ENCODE measurements at places on chromosomes 13 and 19. TPM values are rescaled to one million over a fixed set of nuclear protein-coding genes. Genes with fewer than 3 reads are reported as not detected.

The EID2 gene
- 30.8 TPM for total RNA-seq

The EDNRB gene
- total RNA-seq = 26.8 TPM

The ZNF761 gene
- 10.0 TPM for total RNA-seq

The RFXANK gene
- total RNA-seq = 111 TPM

The LILRB1 gene
- total RNA-seq = not detected

The ZNF492 gene
- not detected for total RNA-seq

The MYH14 gene
- total RNA-seq = 4.0 TPM

The MUC16 gene
- total RNA-seq = not detected

The HPN gene
- total RNA-seq = 0.27 TPM

The STARD13 gene
- 23.6 TPM for total RNA-seq

The DHPS gene
- 106 TPM for total RNA-seq

The URAD gene
- total RNA-seq = not detected

The SLC7A10 gene
- total RNA-seq = 1.4 TPM

DNA sequence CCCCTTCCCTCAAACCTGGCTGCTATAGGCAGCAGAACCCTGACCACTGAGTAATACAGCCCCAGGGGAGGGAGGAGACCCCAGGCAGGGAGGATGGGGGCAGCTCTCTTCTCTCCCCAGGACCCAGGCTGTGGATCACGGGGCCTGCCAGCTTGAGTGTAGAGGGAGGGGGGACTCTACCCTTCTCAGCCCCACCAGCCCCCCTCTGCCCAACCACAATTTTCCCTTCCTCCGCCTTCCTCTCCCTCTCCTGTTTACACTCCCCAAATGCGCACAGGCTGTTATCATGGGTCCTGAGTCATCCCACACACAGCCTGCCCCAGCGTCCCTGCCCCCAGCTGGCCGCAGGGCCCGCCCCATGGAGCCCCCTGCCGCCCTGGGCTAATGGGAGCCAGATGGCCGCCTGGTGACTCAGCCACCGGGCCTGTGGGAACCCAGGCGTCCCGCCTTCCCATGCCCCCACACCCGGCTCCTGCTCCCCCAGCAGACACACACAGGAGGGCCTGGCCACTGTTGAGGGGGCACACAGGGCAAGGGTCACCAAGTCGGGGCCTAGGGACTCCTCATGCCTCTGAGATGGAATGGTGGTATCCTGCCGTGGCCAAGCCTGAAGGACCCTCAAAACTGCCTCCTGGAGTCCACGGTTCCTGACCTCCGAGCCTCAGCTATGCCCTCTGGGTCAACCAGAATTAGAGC lies 13.6 kb downstream of the CCDC97 start:
- H3K4me3 ChIP-seq = no peak overlapping the region
- peaks cover 54% of the 10 kb centered on the region for H3K4me1 ChIP-seq
- H3K27me3 ChIP-seq = peaks cover 36% of the 10 kb centered on the region
- H3K36me3 ChIP-seq = no peaks in the 10 kb centered on the region

DNA sequence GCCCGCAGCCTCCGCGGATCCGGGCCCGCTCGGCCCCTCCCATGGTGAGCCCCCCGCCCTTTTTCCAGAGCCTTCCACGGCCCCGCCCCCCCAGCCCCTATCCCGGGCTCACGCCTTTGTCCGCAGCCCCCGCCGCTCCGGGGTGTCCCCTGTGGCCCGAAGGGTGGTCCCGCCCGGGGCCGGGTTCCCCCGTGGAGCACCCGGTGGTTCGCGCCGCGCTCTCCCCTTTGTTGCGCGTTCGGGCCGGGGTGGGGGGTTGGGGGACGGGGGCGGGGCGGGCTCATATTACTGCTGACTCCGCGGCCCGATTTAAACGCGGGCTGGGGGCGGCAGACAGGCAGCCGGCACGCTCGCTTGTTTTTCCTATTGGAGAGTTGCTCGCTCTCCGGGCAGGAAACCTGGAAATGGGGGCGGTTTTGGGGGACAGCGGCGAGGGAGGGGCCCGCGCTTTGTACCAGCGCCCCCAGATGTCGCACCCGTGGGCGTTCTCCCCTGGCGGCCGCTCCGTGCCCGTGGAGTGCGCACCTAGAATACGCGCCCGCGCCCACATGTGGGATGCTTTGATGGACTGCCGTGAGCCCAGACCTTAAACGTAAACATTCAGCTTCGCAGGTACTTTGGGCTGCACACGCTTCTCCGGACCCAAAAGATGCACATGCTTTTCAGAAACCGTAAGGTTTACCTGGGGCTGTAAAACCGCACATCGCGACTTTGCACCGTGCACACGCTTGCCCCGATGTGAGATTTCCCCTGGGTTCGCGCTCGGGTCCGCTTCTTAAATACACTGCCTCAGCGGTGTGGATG lies 699 bp downstream of the PTOV1 start:
- no peak overlapping the region for H3K27ac ChIP-seq
- peaks cover 21% of the 10 kb centered on the region for H3K27me3 ChIP-seq
- peaks cover 24% of the 10 kb centered on the region for H3K36me3 ChIP-seq
- H3K4me1 ChIP-seq = peaks cover 26% of the 10 kb centered on the region

DNA sequence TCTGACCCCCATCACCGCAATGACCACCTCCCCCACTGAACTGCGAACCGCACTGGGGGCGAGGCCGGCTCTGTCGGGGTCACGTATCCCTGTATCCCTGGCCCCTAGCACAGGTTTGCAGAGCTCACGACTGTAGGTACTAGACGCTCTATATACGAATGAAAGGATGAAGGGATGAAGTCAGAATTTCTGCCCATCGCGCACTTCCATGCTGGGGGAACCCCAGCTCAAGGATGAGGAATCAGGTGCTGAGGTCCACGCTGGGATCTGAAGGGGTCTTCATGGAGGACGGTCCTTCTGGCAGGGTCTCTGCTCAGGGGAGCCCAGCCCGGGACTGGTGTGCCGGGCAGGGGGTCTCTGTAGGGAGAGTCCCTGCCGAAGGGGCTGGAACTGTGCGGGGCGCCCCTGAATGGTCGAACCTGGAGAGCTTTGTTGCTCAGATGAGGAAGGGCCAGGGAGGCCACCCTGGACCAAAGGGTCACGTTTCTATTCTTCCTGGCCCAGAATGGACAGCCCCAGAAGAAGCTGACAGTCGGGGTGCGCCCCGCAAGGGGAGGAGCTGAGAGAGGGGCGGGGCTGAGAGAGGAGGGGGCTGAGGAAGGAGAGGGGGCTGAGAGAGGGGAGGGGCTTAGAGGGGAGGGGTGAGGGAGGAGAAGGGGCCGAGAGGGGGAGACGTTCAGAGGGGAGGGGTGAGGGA lies 37.9 kb upstream of the SEMA6B start:
- peak overlapping the region; percentile 33 for H3K4me3 ChIP-seq
- no peaks in the 10 kb centered on the region for H3K36me3 ChIP-seq
- DNase-seq = peak; percentile 37
- H3K27me3 ChIP-seq = peaks cover 19% of the 10 kb centered on the region
- peaks cover 9% of the 10 kb centered on the region for H3K4me1 ChIP-seq

- no peaks in the 10 kb centered on the region for H3K4me1 ChIP-seq
- H3K4me3 ChIP-seq = no peak overlapping the region
- no peak for DNase-seq
- H3K27me3 ChIP-seq = no peaks in the 10 kb centered on the region
- no peak overlapping the region for H3K27ac ChIP-seq
Measured at GRCh38 chr13:71596116-71596515, 270.9 kb downstream of the DACH1 start.

DNA sequence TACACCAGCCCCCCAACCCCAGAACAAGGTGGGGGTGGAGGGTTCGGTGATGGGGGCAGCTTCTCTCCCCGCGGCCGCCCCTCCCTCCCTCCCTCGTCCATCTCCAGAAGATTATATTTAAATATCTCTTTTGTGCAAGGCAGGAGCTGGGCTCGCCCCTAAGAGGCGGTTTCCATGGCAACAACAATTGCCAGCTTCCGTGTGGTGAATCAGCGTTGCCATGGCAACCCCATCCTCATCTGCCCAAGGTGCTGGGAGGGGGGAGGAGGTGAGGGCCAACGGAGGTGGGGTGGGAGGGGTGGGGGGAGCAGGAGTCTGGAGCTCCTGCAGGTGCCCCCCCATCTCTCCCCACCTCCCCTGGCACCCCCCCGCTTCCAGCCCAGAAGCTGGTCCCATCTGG lies 46.4 kb downstream of the CELF5 start:
- H3K4me3 ChIP-seq = no peak overlapping the region
- peak; percentile 62 for DNase-seq
- H3K4me1 ChIP-seq = peaks cover 8% of the 10 kb centered on the region
- no peaks in the 10 kb centered on the region for H3K36me3 ChIP-seq
- no peak overlapping the region for H3K27ac ChIP-seq
- peaks cover 67% of the 10 kb centered on the region for H3K27me3 ChIP-seq

DNA sequence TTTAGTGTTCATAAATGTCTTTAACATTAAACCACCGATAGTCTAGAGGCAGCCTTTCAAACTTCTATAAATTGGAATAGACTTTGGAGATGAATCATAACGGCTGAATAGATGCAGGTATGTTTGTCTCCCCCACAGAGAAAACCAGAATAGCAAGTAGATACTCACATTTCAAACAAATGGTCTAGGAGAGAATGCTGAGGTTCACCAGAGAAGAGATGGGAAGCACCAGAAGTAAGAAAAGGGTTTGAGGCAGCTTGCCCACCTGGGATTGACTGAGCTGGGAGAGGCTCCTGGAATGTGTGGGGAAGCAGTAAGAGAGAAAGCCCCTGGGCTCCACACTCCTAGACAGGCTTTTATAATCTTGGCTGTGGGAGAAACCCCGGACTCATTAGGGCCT lies 6.4 kb downstream of the IGFL3 start:
- H3K36me3 ChIP-seq = no peaks in the 10 kb centered on the region
- H3K27me3 ChIP-seq = peaks cover 18% of the 10 kb centered on the region
- H3K27ac ChIP-seq = no peak overlapping the region
- H3K4me1 ChIP-seq = peaks cover 4% of the 10 kb centered on the region
- H3K4me3 ChIP-seq = no peak overlapping the region

DNA sequence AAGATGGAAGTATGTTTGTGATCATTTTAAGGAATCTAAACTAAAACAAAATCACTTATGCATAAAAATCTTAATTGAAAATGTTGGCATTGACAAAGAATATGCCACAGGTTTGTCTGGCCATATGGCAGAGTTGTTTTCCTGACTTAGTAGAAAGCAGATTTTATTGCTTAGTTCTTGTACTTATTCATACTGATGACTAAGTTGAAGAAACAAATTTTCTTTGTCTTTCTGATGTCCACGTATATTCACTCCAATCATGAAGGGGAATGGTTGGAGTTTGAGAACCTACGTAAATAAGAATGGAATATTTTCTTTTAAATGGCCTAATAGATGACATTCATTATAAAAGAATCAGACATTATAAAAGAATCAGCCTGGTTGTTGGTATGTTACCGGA lies 8.0 kb upstream of the GPC6 start:
- H3K27me3 ChIP-seq = no peaks in the 10 kb centered on the region
- H3K27ac ChIP-seq = no peak overlapping the region
- no peak overlapping the region for H3K4me3 ChIP-seq
- H3K4me1 ChIP-seq = peaks cover 24% of the 10 kb centered on the region
- no peaks in the 10 kb centered on the region for H3K36me3 ChIP-seq

GRCh38 chr13:44497801-44498200 lies 78.3 kb downstream of the TSC22D1 start:
- H3K36me3 ChIP-seq = peaks cover 22% of the 10 kb centered on the region
- no peak overlapping the region for H3K27ac ChIP-seq
- H3K4me3 ChIP-seq = no peak overlapping the region
- peaks cover 11% of the 10 kb centered on the region for H3K4me1 ChIP-seq

DNA sequence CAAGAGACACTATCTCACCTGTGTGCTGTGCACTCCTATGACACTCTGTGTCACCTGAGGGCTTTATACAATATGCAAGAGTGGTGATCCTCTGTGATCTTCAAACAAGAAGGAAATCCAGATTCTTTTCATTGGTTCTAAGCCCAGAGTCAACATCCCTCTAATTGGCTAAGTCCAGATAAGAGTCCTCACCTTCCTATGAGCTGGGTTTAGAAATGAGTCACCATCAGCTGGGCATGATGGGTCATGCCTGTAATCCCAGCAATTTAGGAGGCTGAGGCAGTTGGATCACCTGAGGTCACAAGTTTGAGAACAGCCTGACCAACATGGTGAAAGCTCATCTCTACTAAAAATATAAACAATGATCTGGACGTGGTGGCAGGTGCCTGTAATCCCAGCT lies 144.4 kb downstream of the ZNF675 start:
- H3K27me3 ChIP-seq = no peaks in the 10 kb centered on the region
- no peaks in the 10 kb centered on the region for H3K4me1 ChIP-seq

Measured in neural crest cell (in vitro differentiated cells).